NCI-H1092 (cell line): ENCODE measurements at places on chromosomes 11 and 22.
A peak's percentile ranks its signal among the peaks of the same experiment; 100 is the strongest.

- DNase-seq, result no peak
Observed at GRCh38 chr11:34827228-34827627, 89.0 kb downstream of the APIP start.

DNA sequence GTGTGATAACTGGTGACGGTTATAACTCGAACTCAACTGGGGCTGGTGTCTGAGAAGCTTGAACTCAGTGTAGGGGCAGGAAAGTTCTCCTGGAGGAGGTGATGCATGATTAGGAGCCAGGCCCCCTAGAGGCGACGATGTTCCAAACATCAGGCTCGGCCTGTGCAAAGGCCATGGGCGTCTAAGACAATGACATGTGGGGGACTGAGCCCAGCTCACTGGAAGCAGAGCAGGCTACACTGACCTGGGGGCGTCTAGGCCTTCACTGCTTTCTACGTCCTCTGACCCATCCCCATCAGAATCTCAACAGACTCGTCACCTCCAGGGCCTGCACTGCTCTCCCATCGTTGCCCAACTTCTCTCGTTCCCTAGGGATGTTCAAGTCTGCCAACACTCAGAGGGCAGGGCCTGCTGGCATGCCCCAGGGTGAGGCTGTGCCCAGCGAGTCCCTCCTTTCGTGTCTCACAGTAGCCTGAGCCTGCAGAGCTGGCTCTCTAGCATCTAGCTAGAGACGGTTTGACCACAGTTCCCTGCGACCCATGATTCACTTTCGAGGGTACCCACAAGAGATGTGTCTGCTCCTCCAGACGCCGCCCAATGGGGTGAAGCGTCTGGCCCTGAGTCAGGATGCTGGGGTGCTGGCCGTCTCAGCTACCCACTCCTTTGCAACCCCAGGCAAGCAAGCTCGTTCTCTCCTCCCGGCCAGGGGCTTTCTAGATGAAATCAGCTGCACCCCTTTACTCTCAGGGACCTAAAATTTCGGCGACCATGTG, 1.1 kb upstream of the ATG16L2 start:
- peak; percentile 25 for DNase-seq

- DNase-seq, result no peak
Observed at GRCh38 chr11:123479048-123479837, 49.2 kb downstream of the GRAMD1B start.

GRCh38 chr11:67352546-67353316, 615 bp downstream of the POLD4 start:
- DNase-seq, result no peak

DNA sequence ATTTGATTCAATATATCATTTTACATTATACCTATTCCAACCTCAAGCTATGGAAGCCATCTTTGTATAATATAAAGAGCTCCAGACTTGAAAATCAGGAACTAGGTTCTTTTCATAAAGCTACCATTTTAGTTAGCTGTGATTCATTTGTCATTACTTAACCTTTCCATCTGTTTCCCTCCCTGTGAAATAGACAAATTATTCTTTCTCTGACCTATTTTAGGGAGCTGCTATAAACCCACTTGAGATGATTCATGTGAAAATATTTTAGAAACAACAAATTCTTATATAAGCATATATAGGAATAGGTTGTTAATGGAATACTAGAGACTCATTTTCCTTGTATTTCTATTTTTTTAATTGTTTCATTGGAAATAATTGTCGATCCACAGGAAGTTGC, 1012.1 kb downstream of the OPCML start:
- DNase-seq, result no peak
